AML-193 (cell line): ENCODE measurements at places on chromosomes 5 and 9.

GRCh38 chr5:150628936-150629485 lies 11.4 kb upstream of the SYNPO start:
- DNase-seq = no peak

GRCh38 chr5:154701181-154701580 lies 54.0 kb upstream of the LARP1 start:
- no peak for DNase-seq

GRCh38 chr5:67066815-67067214 lies 129.8 kb downstream of the CD180 start:
- DNase-seq = no peak

- no peak for DNase-seq
Measured at GRCh38 chr9:8234316-8234715, 434.7 kb upstream of the DMAC1 start.

DNA sequence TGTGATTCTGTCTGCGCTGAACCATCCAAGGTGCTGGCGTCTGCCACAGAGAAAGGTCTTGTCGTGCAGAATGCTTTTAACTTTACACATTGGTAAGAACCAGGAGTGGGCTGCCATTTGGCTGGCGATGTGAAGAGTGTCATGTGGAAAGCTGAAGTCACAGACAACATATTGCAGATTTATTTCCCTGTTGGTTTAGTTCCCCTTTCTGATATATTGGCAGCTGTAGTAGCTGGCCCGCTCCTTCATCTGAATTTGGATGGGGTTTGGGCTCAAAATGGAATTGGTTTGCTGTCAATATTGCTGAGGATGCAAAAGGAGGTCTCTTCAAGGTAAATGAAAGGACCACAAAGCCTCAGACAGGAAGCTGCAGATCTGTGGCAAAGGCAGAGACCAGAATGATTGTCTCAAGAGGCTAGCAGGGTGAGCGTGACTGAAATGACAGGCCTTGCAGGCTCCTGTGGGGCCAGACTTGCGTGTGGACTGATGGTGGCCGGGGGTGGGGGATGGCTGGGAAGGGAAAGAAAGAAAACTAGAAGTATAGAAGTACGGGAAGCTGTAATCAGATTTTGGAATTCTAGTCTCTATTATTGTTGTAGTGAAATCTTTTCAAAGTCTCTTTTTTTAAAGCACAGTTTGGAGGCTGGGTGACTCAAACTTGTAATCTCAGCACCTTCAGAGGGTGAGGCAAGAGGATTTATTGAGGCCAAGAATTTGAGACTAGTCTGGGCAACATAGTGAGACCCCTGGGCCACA lies 25.1 kb upstream of the CD180 start:
- no peak for DNase-seq

- DNase-seq = no peak
Measured at GRCh38 chr9:119369680-119370366, 588 bp upstream of the BRINP1 start.

DNA sequence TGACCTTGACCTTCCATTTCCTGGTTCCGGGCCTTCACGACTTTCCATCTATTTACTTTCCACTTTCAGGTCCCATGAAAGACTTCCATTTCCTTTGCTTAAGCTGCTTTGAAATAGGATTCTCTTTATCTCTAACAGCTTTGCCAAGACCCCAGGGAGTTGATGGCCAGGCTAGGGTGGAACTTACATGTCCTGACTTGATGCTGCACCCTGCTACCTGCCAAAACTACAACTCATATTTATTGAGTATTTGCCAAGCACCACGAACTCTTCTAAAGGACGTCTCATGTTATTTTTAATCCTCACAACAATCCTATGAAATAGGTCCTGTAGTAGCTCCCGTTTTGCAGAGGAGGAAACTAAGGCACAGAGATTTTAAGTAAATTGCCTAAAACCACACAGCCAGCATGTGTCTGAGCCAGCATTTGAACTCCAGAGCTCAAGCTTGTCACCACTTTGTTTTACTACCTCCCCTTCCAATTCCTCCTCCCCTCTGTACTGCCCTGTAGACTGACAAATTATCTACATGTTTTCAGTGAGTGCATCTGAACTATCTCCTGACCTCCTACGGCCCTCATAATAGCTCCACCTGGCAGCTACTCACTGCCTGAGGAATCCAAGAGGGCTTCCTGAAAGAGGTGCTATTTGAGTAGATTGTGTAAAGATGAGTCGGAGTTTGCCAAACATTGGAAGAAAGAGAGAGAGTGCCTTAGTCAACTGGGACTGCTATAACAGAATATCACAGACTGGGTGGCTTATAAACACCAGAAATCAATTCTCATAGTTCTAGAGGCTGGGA lies 38.4 kb upstream of the SMIM23 start:
- DNase-seq = no peak

GRCh38 chr5:39577529-39577928 lies 152.7 kb upstream of the DAB2 start:
- no peak for DNase-seq

DNA sequence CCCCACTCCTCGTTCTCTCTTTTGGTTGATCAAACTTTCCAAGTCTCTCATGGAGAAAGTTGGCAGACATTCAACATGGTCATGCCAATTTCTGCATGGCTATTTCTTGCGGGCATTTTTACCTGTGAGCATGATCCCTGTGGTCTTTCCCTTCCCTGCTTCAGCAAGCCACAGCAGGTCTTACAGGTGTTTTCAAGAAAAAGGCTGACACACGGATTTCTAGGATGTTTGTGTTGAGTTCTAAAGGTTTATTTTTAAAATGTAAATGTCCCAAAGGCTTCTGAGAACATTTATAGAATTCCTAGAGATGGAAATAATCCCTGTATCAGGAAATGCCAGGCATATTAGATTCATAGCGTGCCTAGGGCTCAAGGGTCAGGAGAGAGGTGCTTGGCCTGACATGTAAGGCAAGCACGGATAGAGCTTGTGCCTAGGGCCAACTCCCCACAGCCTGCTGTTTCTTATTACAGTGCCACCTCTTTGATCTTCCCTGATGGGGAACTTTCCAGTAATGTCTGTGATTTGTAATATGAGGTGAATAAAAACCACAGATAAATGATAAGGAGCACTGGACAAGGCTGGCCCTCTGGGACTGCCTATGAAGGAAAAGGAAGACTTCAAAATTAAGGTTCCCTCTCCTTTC lies 79.8 kb downstream of the MUSK start:
- DNase-seq = no peak

DNA sequence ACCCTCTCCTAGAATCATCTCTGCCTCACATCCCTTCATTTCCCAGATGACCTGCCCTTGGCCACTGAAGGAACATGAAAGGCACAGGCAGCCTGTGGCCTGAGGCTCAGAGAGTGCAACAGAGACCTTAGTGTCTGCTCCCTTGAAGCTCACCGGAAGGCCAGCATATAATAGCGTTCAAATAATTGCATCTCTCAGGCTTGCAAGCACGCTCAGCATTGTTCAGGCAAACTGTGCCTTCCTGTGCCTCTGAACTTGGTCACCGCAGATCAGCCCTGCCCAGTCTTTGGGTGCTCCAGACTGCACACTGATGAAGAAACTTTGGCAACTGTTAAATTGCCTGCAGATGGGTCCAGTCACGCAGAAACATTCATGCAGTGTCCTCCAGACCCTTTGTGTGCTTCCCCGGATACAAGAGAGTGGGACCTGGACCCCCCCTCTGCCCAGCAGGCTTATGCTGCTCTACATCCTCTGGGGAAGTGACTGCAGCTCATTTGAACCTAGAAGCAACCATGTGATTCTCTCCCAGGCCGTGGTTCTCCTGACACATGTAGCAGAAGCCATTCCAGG lies 216.0 kb upstream of the ANKRD55 start:
- DNase-seq = no peak

GRCh38 chr5:110634475-110634874 lies 92.0 kb downstream of the TMEM232 start:
- DNase-seq = no peak
